Esophagus squamous epithelium (tissue), 5 donors: ENCODE measurements at places on chromosomes 4 and X. TPM values are rescaled to one million over a fixed set of nuclear protein-coding genes. Genes with fewer than 3 reads are reported as not detected.

Gene P2RY8
- 1.3 TPM for total RNA-seq

Gene UGT2B15
- not detected for total RNA-seq

Gene CFAP47
- not detected for total RNA-seq

Gene RAB39B
- total RNA-seq, result 0.38 TPM

Gene SHROOM2
- total RNA-seq, result 12.5 TPM
